ENCODE measurements at places on chromosomes 1 and 21.

- DNase-seq: no peak
Measured at GRCh38 chr1:180888870-180889269, 23.8 kb upstream of the KIAA1614 start.

- DNase-seq: no peak
Measured at GRCh38 chr1:39995973-39996393, 41.0 kb downstream of the MFSD2A start.

DNA sequence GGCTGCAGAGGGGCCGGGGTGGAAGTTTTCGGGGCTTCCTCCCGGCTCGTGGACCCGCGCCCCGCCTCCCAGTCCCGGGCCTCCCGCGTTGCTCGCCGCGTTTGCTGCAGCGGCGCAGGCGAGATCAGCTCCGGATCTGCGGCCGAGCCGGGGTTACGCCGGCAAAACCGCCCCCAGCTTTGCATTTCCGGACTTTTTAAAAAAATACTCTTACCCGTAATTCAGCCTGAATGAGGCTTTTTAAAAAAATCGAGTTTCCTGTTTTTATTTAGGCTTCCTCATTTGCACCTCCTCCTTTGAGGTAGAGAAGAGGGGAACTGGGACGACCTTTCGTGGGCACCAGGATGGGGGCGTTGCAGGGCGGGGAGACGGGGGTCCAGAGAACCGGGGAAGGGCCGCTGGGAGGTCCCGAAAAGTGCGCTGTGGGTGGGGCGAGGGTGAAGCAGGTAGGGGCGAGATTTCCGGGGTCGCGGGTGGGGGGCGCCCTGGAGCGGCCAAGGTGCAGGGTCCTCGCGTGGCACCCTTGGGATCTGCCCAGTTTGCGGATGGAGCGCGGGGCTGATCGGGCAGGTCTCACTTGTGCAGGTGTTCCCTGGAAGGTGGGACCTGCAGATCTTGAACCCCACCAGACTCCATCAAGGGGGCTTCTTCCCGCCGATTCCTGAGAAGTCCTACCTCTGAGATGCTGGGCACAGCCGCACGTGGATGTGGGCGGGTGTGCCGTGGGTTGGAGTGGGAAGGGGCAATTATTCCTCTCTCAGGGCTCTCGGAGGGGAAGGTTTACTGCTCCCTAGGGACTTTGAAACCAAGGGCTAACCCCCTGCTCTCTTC lies 1.1 kb downstream of the PIK3CD start:
- DNase-seq: no peak

- DNase-seq: no peak
Measured at GRCh38 chr1:16078925-16079656, 5.6 kb upstream of the FAM131C start.

DNA sequence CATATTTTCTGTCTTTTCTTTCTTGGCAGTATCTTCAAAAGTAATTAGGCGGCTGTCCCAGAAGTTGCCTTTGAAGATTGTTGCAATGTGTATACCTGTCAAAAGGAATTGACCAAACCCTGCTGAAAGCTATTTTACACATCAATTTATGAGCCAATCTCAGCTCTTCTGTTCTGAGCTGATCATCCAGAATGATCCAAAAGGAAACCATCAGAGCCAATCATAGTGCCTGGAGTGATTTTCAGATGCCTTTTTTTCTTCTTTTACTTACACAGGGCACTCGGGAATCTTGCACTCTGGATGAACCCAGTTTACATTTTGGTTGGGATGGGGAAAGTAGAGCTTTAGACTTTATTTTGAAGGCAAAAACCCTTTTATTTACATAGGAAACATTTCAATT lies 21.8 kb upstream of the APOBEC4 start:
- no peak for DNase-seq

DNA sequence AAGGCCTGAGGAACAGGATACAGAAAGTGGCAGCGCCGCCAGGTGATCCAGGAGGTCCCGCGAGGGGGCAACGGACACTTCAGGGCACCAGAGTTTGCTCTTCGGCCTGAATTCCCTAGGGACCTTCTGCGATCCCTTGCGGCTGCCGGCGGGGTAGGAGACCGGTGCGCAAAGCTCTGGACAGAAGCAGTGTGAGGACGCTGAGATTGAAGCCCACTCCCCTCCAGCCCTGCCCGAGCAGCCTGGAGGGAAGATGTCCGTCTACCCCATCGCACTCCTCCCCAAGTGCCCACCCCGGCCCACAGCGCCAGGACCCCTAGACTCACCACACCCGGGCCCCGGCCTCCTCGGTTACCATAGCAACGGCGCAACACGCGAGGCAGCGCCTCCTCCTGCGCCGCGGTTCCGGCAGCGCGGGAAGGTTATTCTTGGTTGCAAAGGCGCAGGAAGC lies at the start of gene ANKRD45:
Gene ANKRD45 (minus strand): TSS at position 361 of the 451 bp plus-strand sequence. CDS start 10,433 bp downstream, outside the sequence.
- DNase-seq: peak; percentile 25

DNA sequence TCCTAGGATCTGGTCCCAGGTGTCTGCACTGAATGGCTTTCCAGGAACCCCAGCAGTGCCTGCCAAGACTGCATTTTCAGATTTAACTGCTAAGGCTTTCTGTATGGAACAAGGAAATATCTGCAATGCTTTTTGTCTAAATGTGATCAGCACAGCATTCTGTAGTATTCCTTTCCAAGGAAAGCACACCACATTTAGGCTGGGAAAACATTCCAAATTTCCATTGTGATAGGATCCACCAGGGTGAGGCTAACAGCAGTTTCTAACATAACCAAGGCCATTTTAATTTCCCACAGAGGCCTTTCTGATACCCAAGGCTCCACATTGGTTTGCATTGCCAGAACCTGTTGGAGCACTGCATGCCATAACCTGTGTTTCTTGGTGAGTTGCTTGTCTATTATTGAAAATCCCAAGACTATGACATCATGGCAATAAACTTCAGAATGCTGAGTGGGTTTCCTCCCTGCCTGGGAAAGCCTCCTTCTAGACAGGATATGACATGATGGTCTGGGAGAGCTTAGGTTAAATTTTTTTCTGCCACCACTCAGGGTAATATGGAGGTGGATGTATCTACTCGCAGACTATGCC lies 23.3 kb upstream of the PTGFRN start:
- DNase-seq: peak; percentile 98

DNA sequence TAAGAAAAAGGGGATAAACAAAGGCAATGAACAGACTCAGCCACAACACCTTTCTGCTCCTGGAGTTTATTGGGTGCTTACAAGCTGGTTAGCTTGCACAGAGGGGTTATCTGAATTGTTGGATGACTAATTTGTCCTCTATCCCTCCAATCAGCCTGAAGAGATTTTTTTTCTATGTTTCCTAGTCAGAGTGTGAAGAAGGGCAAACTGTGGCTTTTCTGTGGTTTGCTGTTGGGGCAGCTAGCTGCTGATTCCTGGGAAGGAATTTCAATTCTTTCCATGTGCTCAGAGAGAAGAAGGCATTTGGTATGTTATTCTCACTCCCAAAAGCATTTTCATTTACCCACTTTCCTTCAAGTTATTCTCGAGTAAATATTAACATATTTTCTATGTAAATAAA lies 48.6 kb downstream of the PCP4 start:
- DNase-seq: no peak

GRCh38 chr1:22373252-22373651 lies 78.4 kb upstream of the ZBTB40 start:
- DNase-seq: no peak

GRCh38 chr1:3822421-3822820 lies 26.1 kb upstream of the LRRC47 start:
- DNase-seq: no peak

DNA sequence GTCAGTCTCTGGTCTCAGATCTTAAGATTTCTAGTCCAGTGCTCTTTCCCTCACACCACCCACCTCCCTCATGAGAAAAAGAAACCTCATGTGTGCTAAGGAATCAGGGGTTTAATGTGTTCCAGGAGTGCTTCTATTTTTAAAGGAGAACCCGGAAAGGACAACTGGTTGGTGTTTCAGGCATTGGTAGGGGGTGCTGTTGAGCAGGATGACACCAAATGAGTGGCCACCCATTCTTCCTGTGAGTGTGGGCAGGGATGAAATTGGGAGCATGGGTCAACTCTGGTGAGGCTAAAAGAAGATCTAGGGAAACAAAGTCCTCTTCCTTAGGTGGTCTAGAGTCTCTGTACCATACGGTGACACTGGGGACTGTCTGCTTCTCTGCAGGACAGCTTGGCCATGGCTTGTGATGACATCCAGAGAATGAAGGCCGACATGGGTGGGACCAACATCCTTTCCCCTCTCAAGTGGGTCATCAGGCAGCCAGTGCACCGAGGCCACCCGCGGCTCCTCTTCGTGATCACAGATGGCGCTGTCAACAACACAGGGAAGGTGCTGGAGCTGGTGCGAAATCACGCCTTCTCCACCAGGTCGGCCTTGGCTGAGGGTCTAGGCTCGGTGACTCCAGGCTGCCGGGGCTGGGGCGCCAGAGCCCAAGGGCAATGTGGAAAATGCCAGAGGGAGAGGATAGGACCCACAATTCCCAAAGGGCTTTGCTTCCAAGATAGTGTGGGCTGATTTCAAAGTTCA lies 39.3 kb downstream of the VWA5B1 start:
- no peak for DNase-seq

DNA sequence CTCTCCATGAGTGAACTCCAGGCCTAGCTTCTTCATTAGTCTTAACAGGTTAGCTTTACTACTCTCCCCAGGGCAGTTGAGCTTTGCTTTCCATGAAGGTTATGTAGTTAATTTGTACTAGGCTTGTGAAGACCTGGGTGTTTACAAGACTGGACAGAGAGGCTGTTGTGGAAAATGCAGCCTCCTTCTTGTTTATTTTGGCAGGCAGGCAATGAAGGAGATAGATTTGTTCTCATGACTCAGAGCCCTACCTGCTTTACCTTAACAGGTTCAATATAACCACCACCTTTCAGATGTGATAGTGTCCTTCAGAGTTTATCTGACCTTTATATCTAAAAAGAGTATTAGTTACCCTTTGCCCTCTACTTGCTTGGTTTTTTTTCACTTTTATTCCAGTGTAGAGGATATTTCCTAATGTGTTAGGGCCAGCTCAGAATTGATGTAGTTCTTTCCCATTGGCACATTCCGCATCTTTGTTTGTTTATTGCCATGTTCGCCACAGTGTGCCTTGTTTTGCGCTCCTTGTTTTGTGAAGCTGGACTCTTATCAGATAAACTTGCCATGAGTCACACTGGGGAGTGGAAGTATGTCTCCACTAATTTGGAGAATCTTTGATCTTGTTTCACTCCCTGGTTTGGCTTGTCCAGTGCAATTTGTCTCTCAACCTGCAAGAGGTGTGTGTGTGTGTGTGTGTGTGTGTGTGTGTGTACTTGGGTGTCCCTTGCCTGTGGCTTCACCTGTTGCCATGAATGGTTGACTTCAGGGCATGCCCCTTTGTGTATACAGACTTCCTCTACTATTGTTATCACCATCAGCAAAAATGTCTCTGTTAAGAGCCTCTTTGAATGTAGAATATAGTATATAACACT lies 87.4 kb upstream of the MACF1 start:
- DNase-seq: no peak

GRCh38 chr1:187788718-187789117 lies 960.0 kb downstream of the PLA2G4A start:
- no peak for DNase-seq

- no peak for DNase-seq
Measured at GRCh38 chr1:223248770-223249140, 105.7 kb upstream of the TLR5 start.

DNA sequence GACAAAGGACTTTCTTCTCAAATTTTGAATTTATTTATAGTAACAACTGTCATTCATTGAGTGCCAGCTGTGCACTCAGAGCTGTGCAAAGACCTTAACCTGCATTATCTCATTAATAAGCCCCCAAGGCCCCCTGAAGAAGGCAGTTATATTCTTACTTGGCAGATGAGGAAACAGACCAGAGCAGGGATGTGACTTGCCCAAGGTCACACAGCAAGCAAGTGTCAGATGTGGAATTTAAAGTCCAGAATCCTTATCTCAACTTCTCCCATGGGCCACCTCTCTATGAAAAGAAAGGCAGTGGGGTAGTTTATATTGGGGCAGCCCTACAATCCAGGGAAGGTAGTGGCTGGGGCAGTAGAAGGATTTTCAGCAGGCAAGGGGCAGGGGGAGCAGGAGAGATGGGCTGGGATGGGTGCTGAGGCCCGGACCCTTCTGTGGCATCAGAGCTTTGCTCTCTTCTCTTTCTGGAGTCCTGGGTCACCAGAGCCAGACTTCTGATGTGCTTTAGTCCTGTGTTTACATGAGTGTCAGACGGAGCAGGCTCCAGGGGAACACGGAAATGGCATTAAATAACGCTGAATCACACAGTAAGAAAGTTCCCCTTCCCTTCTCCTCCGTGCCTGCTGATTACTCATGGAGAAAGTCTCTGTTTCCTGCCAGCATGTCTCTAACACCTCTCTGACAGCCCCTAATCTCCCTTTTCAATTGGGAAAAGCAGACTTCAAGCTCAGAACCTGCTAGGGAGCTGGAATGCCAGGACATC lies 39.5 kb downstream of the EPHB2 start:
- DNase-seq: peak; percentile 81

DNA sequence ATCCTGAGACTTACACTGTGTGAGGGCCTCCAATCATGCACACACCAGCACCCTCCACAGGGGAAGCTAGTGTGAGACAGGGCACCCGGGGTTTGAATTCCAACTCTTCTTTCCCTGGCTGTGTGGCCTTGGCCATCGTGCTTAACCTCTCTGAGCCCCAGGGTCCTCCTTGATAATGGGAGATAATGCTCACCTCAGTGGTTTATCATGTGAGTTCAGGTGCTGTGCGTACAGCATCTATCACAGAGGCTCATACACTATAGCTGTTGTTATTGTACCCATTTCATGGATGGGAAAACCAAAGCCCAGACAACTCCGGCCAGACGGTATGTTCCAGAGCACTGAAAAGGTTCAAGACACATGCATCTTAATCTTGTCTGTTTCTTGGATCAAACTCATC lies 16.0 kb upstream of the UBXN10 start:
- no peak for DNase-seq

DNA sequence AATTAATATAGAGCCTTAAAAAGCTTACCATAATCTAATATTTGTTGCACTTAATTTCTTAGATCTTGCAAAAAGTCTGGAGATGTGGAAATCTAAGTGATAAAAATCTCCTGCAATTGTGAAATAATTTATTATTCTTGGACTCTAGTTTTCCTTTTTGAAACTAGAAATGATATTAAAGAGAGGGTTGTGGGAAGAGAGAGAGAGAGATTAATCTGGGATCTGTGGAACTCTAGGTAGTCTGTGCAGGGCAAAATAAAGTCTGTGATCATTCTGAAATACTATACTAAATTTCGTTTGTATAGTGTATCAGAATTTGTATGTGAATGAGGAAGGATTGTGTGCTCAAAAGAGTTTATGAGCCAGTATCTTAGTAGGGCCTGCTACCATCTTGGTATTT lies 692.3 kb downstream of the RWDD3 start:
- DNase-seq: no peak

GRCh38 chr21:31482460-31482859 lies 138.4 kb upstream of the TIAM1 start:
- no peak for DNase-seq

Measured in foreskin keratinocyte (primary cell).